ENCODE measurements at places on chromosomes 3 and 15.

GRCh38 chr3:125395091-125395490, 20.0 kb upstream of the ZNF148 start:
- H3K27ac ChIP-seq: no peak overlapping the region
- no peaks in the 10 kb centered on the region for H3K36me3 ChIP-seq
- no peak for DNase-seq
- no peaks in the 10 kb centered on the region for H3K4me1 ChIP-seq
- peaks cover 29% of the 10 kb centered on the region for H3K27me3 ChIP-seq
- H3K4me3 ChIP-seq: no peak overlapping the region

GRCh38 chr15:94231723-94232468, 535 bp downstream of the MCTP2 start:
- peak overlapping the region; percentile 92 for H3K27ac ChIP-seq
- H3K36me3 ChIP-seq: peaks cover 46% of the 10 kb centered on the region
- DNase-seq: peak; percentile 60
- H3K4me1 ChIP-seq: peaks cover 74% of the 10 kb centered on the region

GRCh38 chr15:57902155-57902554, 163.4 kb downstream of the ALDH1A2 start:
- no peaks in the 10 kb centered on the region for H3K36me3 ChIP-seq
- no peak overlapping the region for H3K27ac ChIP-seq
- H3K4me1 ChIP-seq: no peaks in the 10 kb centered on the region
- H3K4me3 ChIP-seq: no peak overlapping the region
- peaks cover 7% of the 10 kb centered on the region for H3K27me3 ChIP-seq
- DNase-seq: no peak

- H3K4me3 ChIP-seq: no peak overlapping the region
- H3K27me3 ChIP-seq: no peaks in the 10 kb centered on the region
- H3K27ac ChIP-seq: no peak overlapping the region
- DNase-seq: no peak
- H3K4me1 ChIP-seq: peaks cover 9% of the 10 kb centered on the region
Measured at GRCh38 chr3:41159588-41160189, 39.6 kb upstream of the CTNNB1 start.

- H3K4me3 ChIP-seq: no peak overlapping the region
- no peaks in the 10 kb centered on the region for H3K4me1 ChIP-seq
- no peaks in the 10 kb centered on the region for H3K36me3 ChIP-seq
- H3K27me3 ChIP-seq: no peaks in the 10 kb centered on the region
- no peak overlapping the region for H3K27ac ChIP-seq
Measured at GRCh38 chr3:127321371-127321770, 33.5 kb upstream of the PRR20G start.

DNA sequence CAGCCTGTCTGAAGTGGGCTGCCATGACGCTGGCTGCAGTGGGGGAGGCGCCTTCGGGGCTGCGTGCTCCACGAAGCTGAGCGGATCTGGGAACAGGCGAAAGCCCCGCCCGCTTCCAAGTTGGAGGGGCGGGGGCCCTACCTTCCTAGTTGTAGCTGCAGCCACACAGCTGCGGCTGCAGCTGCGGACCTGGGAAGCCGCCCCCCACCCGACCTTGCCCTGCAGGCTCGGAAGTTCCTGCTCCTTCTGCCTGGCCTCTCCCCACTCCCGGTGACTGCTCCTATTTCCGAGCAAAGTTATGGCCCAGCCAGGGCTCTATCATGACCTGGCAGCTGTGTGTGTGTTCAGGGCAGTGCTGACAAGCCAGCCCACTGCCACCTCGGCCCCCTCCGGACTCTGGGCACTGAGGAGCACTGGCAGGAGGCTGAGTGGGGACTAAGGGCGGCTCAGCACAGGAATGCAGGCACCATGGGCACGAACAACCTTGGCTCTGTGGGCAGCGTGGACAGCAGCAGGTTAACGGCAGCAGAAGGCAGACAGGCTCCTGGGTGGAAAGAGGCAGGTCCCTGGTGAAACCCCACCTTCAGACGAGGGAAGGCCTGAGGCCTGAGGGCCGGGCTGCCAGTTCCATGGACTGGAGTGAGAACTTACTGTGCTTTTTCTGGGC, 352.4 kb upstream of the TMCO5A start:
- no peaks in the 10 kb centered on the region for H3K27me3 ChIP-seq
- no peak overlapping the region for H3K4me3 ChIP-seq
- H3K36me3 ChIP-seq: no peaks in the 10 kb centered on the region

- DNase-seq: no peak
- no peak overlapping the region for H3K4me3 ChIP-seq
- H3K4me1 ChIP-seq: peaks cover 6% of the 10 kb centered on the region
- no peaks in the 10 kb centered on the region for H3K27me3 ChIP-seq
Measured at GRCh38 chr3:142127941-142128658, 21.2 kb downstream of the TFDP2 start.

- no peak overlapping the region for H3K27ac ChIP-seq
- no peak overlapping the region for H3K4me3 ChIP-seq
- DNase-seq: no peak
- H3K27me3 ChIP-seq: no peaks in the 10 kb centered on the region
Measured at GRCh38 chr3:52257911-52258310, 12.4 kb downstream of the PPM1M start.

DNA sequence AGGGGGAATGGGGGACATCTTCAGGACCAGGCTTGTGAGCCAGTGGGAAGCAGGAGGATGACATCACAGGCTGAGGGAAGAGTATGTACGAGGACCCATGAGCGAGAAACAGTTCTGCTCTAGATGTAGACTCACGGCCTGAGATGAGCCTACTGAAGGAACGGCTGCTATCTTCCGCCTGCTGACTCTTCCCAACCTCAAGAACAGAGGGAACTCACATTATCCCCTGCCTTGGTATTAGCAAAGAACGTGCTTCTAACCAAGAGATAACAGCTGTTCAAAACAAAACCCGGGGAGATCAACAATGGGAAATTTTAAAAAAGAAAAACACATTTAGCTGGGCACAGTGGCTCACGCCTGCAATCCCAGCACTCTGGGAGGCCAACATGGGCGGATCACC, 25.3 kb downstream of the AVEN start:
- no peaks in the 10 kb centered on the region for H3K36me3 ChIP-seq
- peaks cover 3% of the 10 kb centered on the region for H3K27me3 ChIP-seq
- no peak overlapping the region for H3K27ac ChIP-seq
- peaks cover 13% of the 10 kb centered on the region for H3K4me1 ChIP-seq

GRCh38 chr3:136650461-136650860, 101.7 kb downstream of the STAG1 start:
- no peak for DNase-seq
- H3K4me3 ChIP-seq: no peak overlapping the region
- H3K4me1 ChIP-seq: peaks cover 7% of the 10 kb centered on the region

GRCh38 chr3:52973806-52974205, 72.1 kb downstream of the SFMBT1 start:
- no peaks in the 10 kb centered on the region for H3K27me3 ChIP-seq
- no peak for DNase-seq
- H3K36me3 ChIP-seq: peaks cover 2% of the 10 kb centered on the region
- no peak overlapping the region for H3K27ac ChIP-seq
- H3K4me1 ChIP-seq: peaks cover 11% of the 10 kb centered on the region

DNA sequence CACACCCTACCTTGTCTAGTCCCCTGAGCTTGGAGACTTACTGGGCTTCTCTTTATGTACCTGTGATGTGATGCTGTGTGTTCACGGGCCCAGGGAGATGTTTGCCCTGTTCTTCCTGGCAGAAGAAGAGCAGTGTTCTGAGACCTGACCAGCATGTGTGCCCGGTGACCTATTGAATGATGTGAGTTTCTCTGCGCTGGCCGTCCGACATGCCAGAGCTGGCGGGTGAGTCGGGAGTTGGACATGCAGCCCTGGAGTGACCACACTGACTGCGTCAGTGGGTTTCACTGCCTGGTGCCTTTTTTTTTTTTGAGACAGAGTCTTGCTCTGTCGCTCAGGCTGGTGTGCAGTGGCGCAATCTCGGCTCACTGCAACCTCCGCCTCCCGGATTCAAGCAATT, 42.3 kb downstream of the CGNL1 start:
- no peak overlapping the region for H3K27ac ChIP-seq
- no peak overlapping the region for H3K4me3 ChIP-seq
- H3K4me1 ChIP-seq: no peaks in the 10 kb centered on the region
- H3K36me3 ChIP-seq: no peaks in the 10 kb centered on the region
- no peak for DNase-seq
- no peaks in the 10 kb centered on the region for H3K27me3 ChIP-seq

- no peak overlapping the region for H3K4me3 ChIP-seq
- no peaks in the 10 kb centered on the region for H3K36me3 ChIP-seq
- H3K27ac ChIP-seq: peak overlapping the region; percentile 70
- DNase-seq: peak; percentile 70
- no peaks in the 10 kb centered on the region for H3K27me3 ChIP-seq
Measured at GRCh38 chr15:98953000-98953787, 54.4 kb downstream of the PGPEP1L start.

DNA sequence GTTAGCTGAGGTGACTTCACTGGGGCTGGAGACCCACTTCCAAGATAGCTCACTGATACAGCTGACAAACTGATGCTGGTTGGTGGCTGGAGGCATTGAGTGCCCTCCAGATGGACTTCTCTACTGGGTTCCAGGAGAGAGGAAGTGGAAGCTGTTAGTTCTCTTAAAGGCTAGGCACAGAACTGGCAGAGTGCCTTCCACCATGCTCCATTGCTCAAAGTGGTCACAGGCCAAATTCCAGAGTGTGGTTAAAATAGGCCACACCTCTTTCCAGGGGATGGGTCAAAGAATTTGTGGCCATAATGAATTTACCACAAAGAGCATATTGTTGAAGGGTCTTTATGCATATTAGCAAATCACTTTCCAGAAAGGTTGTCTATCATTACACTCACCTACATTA, 74.2 kb downstream of the NMD3 start:
- H3K27me3 ChIP-seq: peaks cover 44% of the 10 kb centered on the region
- H3K4me3 ChIP-seq: no peak overlapping the region

GRCh38 chr3:42734263-42734860, 31.8 kb upstream of the HHATL start:
- H3K4me1 ChIP-seq: no peaks in the 10 kb centered on the region
- no peaks in the 10 kb centered on the region for H3K36me3 ChIP-seq
- no peak overlapping the region for H3K4me3 ChIP-seq

DNA sequence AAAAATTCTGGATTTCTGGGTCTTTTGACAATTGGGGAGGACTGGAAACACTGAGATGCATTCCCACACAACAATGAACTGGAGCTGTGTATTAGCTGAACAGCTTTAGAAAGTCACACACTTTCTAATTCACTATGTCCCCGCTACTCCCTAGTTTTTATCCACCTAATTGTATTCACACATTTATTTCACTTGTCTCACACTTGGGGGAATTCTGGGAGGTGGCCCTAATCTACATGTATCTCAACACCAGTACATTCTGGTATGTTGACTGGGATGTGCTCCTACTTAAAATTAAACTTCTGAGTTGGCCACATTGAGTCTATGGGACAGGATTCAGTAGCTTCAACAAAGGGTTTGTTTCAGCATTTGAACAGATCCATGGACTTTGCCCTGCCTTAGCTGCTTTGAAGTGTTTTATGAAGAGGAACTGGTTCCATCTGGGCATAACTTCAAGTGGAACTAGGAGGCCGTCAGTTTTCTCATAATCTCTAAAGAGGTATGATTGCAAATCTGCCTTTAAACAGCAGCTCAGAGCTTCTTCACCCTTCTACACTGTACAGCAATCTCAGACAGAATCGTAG, 106.5 kb upstream of the CMC1 start:
- no peak overlapping the region for H3K27ac ChIP-seq
- H3K27me3 ChIP-seq: no peaks in the 10 kb centered on the region

DNA sequence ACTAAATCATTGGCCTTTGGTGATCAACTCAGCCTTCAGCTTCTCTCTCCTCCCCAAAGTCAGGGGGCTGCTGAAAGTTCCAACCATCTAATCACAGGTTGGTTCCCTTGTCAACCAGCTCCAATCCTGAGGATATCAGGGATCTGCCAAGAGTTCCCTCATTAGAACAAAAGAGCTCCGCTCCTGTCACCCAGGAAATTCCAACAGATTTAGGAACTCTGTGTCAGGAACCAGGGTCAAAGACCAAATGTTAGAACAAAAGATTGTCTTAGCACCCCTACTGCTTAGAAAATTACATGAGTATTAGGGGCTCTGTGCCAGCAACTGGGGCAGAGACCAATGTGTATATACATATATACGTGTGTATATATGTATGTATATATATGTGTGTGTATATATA, 32.3 kb upstream of the RAB7A start:
- H3K27me3 ChIP-seq: peaks cover 10% of the 10 kb centered on the region
- no peaks in the 10 kb centered on the region for H3K36me3 ChIP-seq

- no peaks in the 10 kb centered on the region for H3K4me1 ChIP-seq
- no peak for DNase-seq
- H3K4me3 ChIP-seq: no peak overlapping the region
- H3K27ac ChIP-seq: no peak overlapping the region
- H3K36me3 ChIP-seq: no peaks in the 10 kb centered on the region
Measured at GRCh38 chr3:64266065-64266931, 41.0 kb upstream of the PRICKLE2 start.

- DNase-seq: no peak
- no peaks in the 10 kb centered on the region for H3K36me3 ChIP-seq
- no peak overlapping the region for H3K27ac ChIP-seq
- H3K4me1 ChIP-seq: peaks cover 12% of the 10 kb centered on the region
- no peak overlapping the region for H3K4me3 ChIP-seq
Measured at GRCh38 chr3:12865271-12865670, 23.9 kb upstream of the RPL32 start.

GRCh38 chr15:55279746-55280351, 9.8 kb downstream of the RAB27A start:
- H3K4me1 ChIP-seq: peaks cover 91% of the 10 kb centered on the region
- H3K36me3 ChIP-seq: peaks cover 52% of the 10 kb centered on the region
- H3K27ac ChIP-seq: peak overlapping the region; percentile 99
- peak; percentile 84 for DNase-seq
- H3K27me3 ChIP-seq: no peaks in the 10 kb centered on the region

- H3K36me3 ChIP-seq: peaks cover 2% of the 10 kb centered on the region
- no peak overlapping the region for H3K27ac ChIP-seq
- no peak for DNase-seq
- H3K27me3 ChIP-seq: no peaks in the 10 kb centered on the region
- peaks cover 4% of the 10 kb centered on the region for H3K4me1 ChIP-seq
Measured at GRCh38 chr15:78536134-78536533, 4.1 kb upstream of the PSMA4 start.

GRCh38 chr15:92035961-92036360, 182.5 kb downstream of the SLCO3A1 start:
- no peaks in the 10 kb centered on the region for H3K27me3 ChIP-seq
- no peaks in the 10 kb centered on the region for H3K36me3 ChIP-seq
- no peak for DNase-seq
- H3K27ac ChIP-seq: no peak overlapping the region
- H3K4me3 ChIP-seq: no peak overlapping the region
- no peaks in the 10 kb centered on the region for H3K4me1 ChIP-seq

DNA sequence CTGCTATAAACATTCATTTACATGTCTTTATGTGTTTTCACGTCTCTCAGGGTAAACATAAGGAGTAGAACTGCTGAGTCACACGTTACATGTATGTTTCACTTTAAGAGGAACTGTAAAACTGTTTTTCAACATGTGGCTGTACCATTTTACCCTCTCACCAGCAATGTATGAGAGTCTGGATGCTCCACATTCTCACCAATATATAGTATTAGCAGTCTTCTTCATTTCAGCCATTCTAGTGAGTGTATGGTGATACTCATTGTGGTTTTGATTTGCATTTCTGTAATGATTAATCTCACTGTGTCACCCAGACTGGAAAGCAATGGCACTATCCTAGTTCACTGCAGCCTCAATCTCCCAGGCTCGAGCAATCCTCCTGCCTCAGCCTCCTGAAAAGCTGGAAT, 37.1 kb downstream of the PHC3 start:
- peaks cover 28% of the 10 kb centered on the region for H3K36me3 ChIP-seq
- H3K27me3 ChIP-seq: no peaks in the 10 kb centered on the region
- H3K4me1 ChIP-seq: peaks cover 12% of the 10 kb centered on the region
- no peak for DNase-seq
- H3K27ac ChIP-seq: peak overlapping the region; percentile 28
